CMK (cell line): ENCODE measurements at places on chromosomes 13 and 19.

DNA sequence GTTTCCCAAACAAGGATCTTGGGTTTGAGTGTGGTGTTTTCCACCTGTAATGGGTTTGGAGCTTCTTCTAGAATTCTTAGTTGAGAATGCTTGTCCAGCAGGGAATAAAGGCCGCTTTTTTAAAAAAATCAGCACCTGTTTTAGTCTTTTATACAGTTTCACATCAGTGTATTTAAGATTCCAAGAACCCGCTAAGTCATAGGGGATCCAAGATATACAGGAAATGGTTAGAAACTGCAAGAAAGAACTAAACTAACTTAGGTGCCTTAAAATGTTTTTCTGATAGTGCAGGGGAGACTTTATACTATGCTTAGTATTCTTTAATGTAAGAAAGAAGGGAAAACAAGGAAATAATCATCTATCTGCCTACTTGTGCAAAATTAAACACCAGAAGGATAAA, 74.7 kb downstream of the C13orf42 start:
- no peak for DNase-seq

- peak; percentile 98 for DNase-seq
Measured at GRCh38 chr19:50376166-50377050, at the start of gene NR1H2. Gene NR1H2 (plus strand): TSS chr19:50376457. CDS start chr19:50377606, 1,149 bp downstream.

- no peak for DNase-seq
Measured at GRCh38 chr19:58037927-58038687, 4.3 kb downstream of the ZSCAN1 start.

DNA sequence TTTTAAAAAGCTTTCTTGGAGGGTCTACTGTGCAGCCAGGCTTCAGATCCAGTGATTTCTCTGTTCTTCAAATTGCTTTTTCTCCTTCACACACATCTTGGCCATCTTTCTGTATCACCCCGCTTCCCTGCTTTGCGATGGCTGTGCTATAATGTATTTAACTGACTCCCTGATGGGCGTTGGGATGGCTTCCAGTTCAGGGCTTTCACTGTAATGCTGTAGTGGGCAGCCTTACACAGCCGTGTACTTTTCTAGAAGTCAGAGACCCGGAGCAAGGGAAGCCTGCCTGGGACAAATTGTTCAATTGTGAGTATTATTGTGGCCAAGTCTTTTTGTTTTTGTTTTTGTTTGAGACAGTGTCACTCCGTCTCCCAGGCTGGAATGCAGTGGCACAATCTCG, 19.4 kb upstream of the PAK4 start:
- no peak for DNase-seq

DNA sequence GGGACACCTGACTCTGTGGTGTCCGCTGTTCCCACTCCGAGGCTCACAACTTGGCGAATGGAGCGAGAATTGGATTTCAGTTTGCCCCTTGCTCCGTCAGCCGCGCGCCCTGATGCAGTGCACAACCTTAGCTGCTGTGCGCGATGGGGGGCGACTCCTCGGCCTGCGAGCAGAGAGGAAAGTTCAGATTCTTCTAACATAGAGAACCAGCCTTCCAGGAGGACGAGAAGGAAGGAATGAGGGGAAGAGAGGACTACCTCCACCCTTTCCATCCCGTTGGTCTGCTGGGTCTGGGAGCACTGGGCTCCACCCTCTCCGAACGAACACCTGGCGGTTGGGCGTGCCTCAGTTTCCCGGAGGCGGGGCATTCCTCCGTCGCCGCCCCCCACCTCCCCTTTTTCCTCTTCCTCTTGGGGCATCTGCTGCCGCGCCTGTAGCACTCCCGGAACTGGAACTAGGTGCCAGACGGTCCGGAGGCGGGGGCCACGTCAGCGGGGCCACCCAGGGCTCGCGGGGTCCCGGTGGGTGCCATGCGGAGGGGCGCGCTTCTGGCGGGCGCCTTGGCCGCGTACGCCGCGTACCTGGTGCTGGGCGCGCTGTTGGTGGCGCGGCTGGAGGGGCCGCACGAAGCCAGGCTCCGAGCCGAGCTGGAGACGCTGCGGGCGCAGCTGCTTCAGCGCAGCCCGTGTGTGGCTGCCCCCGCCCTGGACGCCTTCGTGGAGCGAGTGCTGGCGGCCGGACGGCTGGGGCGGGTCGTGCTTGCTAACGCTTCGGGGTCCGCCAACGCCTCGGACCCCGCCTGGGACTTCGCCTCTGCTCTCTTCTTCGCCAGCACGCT, at the start of gene KCNK6:
Gene KCNK6, plus strand, starts transcription at position 425 of the 838 bp plus-strand sequence. Its CDS starts 106 bp downstream, at position 531.
- DNase-seq, result peak; percentile 58

- DNase-seq, result no peak
Measured at GRCh38 chr13:41700790-41701310, 243.5 kb downstream of the RGCC start.

- no peak for DNase-seq
Measured at GRCh38 chr19:45340232-45340898, at the start of gene KLC3. Gene KLC3 (plus strand): TSS chr19:45340750. CDS start chr19:45345542, 4,792 bp downstream.

- DNase-seq, result no peak
Measured at GRCh38 chr13:30085087-30085486, 222.3 kb downstream of the KATNAL1 start.

GRCh38 chr19:57171551-57172081, 4.3 kb upstream of the DUXA start:
- DNase-seq, result no peak

DNA sequence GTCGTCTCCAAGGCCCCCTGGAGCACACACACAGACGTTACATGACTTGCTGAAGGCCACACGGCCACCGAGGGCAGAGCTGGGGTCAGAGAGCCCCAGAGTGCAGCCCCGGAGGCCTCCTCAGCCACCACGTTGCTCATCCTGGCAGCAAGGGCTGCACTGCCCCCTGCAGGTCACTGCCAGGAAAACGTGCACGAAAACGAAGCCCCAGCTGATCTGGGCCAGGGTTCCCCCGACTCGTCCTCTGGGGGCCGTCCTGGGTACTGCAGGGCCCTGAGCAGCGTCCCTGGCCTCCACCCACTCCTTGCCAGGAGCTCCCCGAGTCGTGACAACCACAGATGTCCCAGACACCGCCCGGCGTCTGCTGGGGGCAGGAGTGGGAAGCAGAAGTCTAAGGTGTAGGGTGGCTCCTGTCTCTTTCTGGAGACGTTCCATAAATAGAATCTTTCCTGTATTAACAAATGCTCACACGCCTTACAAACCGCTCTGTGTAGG, 3.4 kb downstream of the TPGS1 start:
- peak; percentile 89 for DNase-seq

DNA sequence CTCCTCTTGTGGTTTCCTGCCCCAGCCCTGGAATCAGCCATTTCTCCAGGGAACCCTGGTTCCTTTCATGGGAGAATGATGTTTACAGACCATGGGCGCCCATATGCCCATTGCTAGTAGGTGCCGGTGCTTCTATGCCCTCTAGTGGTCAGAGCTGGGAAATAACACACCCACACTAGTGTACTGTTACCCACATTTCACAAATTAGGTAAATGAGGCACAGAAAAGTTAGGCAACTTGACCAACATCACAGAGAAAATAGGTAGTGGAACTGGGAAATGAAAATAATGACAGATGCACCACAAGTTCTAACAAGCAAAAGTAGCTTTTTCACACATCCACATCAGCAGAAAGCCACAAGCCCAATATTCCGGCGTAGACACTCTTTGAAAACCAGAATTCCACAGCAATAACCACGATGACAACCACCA, 1.3 kb upstream of the CEACAM3 start:
- DNase-seq, result peak; percentile 26

GRCh38 chr19:39407660-39408391, 1.2 kb downstream of the ZFP36 start:
- DNase-seq, result no peak

- DNase-seq, result no peak
Measured at GRCh38 chr13:21831654-21832324, 160.9 kb downstream of the FGF9 start.

DNA sequence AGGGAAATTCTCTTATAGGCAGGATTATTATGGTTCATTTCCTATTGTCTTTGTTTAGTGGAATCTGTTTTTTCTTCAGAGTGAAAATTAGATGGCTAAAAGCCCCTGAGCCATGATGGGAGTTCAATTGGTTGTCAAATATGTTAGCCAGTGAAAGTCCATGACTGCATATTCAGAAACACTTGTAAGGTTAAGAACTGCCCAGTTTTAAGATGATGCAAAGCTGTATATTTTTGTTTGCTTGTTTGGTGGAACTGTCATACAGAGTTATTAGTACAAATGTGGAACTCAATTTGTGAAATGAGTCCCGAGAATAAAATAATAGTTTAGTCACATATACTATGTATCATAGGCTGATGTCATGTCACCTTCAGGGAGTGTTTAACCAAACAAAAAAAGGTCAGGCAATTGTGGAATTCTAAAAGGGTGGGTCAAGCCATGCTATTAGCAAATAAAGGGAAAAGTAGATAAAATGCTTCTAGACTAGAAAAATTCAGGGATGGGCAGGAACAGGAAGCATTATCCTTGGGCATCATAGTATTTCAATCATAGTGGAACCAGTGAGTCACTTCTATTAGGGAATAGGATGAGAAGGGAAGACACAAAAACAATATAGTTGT, 248.3 kb upstream of the SLITRK1 start:
- no peak for DNase-seq

DNA sequence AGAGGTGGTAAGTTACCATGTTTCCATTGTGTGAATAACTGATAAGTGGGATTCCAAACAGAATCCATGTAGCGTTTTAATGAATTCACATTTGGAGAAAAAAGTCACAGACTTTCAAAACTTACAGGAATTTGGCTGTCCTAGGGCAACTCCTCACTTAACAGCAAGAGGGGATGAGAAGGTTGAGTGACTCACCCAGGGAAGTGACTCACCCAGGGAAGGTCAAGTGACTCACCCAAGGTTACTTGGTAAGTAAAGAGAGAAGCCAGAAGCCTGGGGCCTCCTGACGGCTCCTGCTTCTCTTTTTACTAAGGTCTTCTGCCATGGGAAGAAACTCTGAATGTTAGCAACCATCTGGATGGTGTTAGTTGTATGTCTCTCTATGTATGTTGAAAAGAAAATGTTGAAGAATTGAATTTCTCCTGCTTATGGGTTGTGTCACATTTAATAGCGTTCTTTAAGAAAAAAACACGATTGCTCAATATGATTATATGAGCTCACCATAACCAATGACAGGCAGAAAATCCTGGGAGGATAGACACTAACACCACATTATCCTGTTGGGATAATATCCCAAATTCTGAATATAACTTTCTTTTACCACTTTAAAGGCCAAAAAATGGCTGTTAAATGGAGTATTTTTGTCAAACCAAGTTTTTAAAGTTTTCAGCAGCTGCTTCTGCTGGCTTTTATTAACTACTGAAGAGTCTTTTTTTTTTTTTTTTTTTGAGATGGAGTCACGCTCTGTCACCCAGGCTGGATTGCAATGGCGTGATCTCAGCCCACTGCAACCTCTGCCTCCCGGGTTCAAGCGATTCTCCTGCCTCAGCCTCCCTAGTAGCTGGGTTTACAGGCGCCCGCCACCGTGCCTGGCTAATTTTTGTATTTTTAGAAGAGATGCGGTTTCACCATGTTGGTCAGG, 195.6 kb downstream of the GGACT start:
- peak; percentile 7 for DNase-seq

DNA sequence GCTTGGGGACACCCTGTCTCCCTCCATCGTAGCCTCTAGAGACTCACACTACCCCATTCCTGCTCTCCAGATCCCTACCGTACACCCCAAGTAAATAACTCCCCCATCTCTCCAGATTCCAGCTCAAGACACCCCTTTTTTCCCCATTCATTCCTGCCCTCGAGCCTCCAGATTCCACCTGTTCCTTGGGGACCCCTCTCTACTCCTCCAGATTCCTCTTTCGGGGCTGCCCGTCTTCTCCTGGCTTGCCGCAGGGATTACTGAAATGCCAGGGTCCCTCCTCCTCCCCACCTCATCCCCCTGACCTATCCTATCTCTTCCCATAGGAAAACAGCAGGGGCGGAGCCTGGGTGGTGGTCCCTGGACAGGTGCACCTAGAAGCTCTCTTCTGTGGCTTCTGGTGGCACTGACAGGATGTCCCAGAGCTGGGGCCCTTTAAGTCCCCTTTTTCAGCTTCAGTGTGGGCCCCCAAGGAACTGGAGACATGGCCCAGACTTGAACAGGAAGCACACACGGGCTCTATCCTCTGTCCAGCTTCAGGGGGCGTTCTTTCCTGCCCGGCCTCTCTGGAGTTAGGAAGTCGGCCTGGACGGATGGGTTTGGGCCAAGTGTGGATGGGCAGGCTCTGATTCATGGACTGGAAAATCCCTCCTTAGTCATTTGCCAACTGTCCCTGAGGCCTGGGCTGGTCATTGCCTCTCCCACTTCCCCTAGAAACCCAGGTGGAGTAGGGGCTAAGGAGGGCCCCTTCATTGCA, 1.2 kb downstream of the ZSWIM4 start:
- DNase-seq, result no peak

- no peak for DNase-seq
Measured at GRCh38 chr13:99563404-99563803, 62.1 kb downstream of the TM9SF2 start.

DNA sequence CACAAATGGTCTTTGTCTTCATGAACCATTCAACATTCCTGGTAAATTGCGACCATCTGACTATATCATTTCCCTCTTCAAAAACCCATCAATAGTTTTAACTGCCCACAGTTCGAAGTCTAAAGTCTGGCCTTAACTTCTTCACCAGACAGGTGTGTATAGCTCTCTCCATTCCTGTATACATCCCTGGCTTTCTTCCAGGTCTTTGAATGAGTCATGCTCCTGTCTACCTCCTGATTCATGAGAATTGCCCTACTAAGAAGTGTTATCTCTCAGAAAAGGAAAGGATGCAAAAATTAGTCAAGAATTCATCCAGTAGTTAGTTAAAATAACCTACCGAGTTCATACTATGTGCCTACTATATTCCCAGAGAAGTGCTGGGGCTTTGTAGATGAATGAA, 225.0 kb downstream of the TBC1D4 start:
- no peak for DNase-seq

DNA sequence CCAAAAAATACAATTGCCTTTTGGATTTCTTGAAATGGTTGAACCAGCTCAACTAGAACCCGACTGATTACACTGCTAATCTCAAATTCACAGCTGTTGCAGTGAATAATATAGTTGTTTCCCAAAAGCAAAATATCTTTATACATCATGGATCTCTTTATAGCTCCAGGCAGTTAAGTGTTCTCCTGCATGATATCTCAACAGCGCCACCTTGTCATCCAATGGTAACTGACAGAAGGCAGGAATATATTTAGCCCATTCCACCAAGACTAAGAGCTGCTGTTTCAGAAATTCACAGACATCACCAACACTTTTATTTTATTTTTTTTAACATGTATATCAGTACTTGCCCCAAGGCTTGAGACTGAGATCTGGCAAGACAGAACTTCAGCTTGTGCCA, 1141.0 kb upstream of the PRR20A start:
- DNase-seq, result no peak

- no peak for DNase-seq
Measured at GRCh38 chr13:100544866-100545683, 43.5 kb downstream of the GGACT start.

GRCh38 chr13:111460548-111461444, 140.4 kb downstream of the TEX29 start:
- no peak for DNase-seq

GRCh38 chr13:44854313-44855060, 134.8 kb downstream of the NUFIP1 start:
- no peak for DNase-seq

DNA sequence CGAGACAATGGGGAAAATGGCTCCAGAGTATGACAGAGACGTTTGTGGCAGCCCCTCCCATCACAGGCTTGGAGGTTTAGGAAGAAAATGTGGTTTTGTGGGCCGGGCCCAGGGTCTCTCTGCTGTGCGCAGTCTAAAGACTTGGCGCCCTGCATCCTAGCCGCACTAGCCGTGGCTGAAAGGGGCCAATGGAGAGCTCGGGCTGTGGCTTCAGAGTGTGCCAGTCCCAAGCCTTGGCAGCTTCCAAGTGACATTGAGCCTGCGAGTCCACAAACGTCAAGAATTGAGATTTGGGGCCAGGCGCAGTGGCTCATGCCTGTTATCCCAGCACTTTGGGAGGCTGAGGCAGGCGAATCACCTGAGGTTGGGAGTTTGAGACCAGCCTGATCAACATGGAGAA, 513.1 kb downstream of the PCDH17 start:
- DNase-seq, result no peak
